ENCODE measurements at places on chromosomes 5 and 9.

DNA sequence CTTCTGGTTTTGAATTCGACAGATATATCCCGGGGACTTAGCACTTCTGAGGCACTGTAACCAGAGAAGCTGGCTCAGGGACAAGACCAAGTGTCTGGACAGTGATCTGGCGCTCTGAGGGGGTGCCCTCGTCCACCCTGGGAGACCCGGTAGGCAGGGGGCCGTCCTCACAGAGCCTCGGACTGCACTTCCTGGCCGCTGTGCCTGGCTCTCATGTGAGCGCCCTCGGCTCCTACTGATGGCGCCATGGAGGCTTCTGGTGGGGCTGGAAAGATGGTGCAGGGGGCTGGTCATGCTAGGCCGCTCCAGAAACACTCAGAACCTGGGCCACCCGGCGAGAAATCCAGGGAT lies 18.8 kb upstream of the SLC6A3 start:
- no peak for DNase-seq

DNA sequence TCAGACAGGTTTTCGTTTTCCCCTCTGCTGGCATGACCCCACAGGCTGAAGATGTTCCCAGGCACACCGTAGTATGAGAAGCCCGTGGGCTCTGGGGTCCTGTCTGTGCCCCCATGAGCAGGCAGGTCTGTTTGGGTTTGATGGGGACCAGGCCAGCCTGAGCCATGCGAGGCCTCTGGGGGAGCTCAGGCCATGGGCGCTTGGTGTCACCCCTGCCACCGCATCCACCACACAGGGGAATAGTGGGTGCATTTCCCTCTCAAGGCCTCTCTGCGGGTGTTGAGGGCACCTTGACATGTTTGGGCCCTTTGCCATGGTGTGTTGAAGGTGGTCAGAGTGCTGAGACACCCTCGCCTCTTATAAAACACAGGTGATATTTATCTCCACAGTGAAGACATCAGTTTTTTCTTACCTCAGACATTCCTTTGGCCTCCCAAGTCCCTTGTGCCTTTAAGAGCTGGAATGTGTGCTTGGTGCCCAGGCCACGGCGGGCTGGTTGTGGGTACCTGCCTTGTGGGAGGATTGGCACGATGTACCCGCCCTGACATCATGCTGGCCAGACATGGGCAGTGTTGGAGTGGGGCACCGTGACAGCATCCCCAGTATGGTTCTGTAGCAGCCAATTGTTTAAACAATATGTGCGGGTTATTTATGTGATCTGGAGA lies 68.3 kb downstream of the WNK2 start:
- DNase-seq: no peak

DNA sequence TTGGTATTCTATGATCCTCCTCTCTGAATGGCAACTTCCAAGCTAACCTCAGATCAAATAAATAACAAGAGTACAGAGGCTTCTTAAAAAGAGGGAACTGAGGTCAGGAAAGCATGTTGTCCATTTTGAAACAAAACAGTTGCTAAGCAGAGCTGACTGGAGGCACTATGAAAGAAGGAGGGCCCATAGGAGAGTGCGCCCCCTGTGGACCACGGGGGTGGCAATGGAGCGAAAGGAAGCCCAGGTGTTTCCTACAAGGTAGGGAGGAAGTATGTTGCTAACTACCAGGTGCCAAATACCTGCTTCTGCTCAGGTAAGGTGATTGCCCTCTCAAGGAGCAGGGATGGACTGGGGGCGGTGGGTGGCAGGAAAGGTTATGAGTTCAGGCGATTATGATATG lies 101.8 kb upstream of the MAST4 start:
- DNase-seq: no peak

- no peak for DNase-seq
These were observed 20.1 kb downstream of the TNIP1 start for GRCh38 chr5:151060742-151061141.

DNA sequence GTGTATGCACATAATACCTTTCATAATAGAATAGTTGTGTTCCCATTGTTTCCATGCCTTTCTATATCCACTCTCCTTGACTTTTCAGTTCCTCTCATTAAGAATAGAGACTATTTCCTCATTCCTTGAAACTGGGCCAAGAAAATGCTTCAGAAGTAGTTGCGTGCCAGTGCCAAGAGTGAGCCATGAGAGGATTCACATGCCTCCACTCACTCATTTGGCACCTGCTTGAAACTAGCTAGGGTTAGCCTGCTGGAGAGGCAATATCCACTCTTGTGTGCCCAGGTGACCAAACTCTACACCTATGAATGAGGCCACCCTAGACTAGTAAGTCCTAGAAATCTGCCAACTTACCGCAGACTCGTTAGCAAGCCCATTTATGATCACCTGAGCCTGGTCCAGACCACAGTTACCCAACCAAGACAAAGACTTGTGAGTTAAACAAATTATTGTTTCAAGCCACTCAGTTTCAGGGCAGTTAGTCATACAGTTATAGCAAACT lies 276.3 kb downstream of the EPB41L4A start:
- DNase-seq: peak; percentile 39

GRCh38 chr5:127601111-127601510 lies 47.8 kb upstream of the CTXN3 start:
- no peak for DNase-seq

All from mucosa of gallbladder (tissue), 1 donor.